ENCODE measurements at places on chromosomes 6 and 20.

- DNase-seq, result no peak
Observed at GRCh38 chr6:158481690-158482473, 78.0 kb upstream of the TMEM181 start.

DNA sequence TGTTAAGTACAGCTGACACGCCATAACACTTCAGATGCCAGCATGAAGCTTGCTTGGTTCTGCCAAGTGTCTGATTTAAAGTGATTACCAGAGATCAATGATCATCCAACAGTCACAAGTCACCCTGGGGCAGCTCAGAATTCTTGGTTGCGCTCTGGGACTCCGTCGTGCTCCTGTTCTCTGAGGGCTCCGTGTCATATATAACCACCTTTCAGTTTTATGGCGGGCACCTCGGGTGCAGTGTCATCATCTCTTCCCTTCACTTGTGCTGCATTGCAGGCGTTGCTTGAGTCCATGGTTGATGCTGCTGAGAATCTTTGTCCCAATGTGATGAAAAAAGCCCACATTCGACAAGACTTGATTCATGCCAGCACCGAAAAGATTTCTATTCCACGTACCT is 101.4 kb upstream of the SCGN start:
- no peak for DNase-seq

DNA sequence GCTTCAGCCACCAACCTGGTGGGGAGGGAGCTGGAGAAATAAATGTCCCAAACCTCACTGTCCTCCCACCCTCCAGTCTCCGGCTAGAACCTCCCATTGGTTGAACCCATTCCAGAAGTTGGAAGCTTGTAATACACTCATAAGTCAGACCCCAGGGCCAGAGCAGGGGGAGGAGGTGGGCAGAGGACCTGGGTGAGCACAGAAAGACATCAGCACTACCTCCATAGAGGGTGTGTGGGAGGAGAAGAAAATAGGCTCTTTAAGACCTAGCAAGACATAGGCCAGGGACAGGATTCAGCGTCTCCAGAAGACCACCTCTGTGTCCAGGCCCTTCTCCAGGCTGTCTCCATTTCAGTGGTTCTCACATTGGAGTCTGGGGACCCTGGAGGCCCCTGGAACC is 73.3 kb upstream of the TOP1 start:
- DNase-seq, result no peak

GRCh38 chr20:49713753-49714712 is at the start of gene B4GALT5:
Gene B4GALT5, minus strand, starts transcription at chr20:49713878. Its CDS starts 188 bp downstream, at chr20:49713690.
- DNase-seq, result peak; percentile 88

GRCh38 chr6:101417900-101418299 is 24.4 kb downstream of the GRIK2 start:
- DNase-seq, result no peak

GRCh38 chr6:125273965-125274364 is 27.8 kb downstream of the HDDC2 start:
- DNase-seq, result no peak

GRCh38 chr6:169986171-169986847 is 234.9 kb downstream of the ERMARD start:
- no peak for DNase-seq

- DNase-seq, result no peak
Observed at GRCh38 chr6:34538581-34538980, 17.5 kb downstream of the SPDEF start.

DNA sequence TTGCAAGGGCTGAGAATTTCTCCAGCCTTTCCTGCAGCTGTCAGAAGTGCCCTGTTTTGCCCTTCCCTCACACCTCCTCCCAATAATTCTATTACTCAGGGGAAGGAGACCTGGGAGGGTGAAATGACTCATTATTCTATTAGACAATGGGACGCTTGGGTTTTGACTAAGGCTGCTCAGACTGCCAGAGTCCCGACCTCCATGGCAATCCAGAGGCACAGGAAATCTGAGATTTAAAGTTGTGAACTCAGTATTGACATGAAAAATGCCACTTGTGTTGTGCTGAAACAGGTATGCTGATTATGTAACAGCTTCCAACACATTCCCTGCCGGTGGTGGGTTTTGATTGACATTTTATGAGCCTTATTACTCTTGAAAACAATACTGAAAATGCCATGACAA is 625.9 kb upstream of the FLRT3 start:
- DNase-seq, result no peak

DNA sequence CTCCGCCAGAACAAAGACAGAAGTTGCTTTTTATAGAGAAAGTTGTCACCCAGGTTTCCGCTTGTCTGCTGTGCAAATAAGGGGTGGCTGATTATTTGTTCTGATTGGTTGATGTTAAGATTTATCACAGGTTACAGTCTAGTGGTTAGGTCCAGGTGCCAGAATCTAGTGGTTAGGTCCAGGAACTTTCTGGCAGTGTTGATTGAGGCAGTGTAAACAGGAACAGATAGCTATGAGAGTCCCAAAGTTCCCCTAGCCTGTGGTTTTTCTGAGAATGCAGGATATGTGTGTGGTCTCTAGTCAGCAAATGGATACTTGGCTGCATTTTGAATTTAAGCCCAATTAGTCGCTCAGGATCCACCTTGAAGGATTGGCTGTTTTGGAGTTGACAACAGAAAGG is 148.0 kb downstream of the TMEM200A start:
- peak; percentile 82 for DNase-seq

- DNase-seq, result peak; percentile 10
Observed at GRCh38 chr6:1856381-1856780, 246.7 kb downstream of the FOXC1 start.

- no peak for DNase-seq
Observed at GRCh38 chr6:116016846-116017545, 43.7 kb downstream of the FRK start.

- no peak for DNase-seq
Observed at GRCh38 chr20:43923322-43923721, 8.7 kb downstream of the TOX2 start.

DNA sequence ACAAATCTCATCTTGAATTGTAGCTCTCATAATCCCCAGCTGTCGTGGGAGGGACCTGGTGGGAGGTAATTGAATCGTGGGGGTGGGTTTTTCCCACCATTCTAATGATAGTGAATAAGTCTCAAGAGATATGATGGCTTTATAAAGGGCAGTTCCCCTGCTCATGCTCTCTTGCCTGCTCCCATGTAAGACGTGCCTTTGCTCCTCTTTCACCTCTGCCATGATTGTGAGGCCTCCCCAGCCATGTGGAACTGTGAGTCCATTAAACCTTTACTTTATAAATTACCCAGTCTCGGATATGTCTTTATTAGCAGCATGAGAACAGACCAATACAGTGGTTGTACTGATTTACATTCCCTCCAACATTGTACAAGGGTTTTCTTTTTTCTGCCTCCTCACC is 69.7 kb downstream of the SUN5 start:
- DNase-seq, result no peak

- no peak for DNase-seq
Observed at GRCh38 chr6:66623050-66623449, 916.0 kb upstream of the EYS start.

DNA sequence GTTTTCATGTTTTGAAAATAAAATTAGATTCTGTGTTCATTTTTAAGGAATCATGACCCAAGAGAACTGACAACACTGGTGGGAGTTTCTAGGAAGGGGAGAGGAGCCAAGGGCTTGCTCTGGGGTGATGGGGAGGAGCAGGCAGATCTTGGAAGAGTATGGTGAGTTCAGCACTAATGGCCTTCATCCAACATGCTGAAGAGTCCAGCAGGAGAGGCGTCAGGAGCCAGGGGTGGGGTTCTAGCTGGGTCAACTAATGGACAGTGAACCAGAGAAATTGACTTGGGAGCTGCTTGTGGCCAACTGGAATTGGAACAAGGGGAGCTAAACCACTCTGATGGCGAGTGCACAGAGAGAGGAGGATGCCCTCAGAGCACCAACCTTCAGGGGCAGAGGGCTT is 107.1 kb downstream of the MRPL14 start:
- DNase-seq, result no peak

DNA sequence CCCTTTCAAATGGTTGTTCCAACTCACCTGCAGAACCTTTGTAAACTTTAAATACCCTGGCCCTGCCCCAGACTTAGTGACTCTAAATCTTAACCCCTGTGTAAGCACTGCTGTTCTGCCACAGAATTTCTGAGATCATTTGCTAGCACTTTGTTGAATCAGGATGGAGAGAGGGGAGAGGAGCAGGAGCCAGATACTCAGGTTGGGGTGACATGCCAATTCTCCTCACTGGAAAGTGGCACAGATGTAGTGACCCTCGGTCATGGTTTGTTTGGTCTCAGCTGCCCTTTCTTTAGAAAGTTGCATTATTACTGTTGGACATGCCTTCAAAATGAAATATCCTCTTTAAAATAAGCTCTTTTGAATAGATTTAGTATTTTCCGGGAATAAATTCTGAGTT is 168.0 kb downstream of the ZFAND3 start:
- DNase-seq, result no peak

DNA sequence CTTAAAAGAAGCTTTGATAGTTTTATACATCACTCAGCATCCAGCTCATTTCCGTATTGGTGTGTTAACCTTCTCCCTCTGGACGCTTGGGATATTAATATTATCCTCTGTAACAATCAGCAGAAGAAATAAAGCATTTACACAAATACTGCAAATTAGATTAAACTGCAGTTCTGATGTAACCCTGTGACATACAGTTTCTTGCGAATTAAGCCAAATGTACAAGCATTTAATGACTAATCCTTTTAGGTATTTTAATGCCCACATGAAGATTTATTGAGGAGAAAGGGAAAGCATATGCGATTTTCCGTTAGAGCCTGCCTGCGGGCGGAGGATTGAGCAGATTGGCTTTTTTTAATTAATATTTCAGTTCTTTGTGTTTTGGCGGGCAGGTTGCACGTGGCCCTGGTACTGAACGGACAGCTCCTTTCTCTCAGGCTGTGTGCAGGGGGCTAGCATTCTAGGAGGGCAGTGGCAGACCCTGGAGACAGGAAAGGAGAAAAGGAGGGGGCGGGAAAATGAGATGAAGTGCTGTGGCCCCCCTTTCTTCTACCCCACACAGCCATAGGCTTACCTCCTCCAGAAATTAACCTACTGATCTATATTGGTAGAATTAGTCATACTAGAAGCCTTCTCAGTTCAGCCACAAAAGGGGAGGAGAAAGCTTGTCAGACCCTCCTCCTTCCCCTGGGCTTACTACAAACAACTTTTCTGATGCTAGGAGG is 14.1 kb upstream of the TFAP2D start:
- DNase-seq, result no peak

DNA sequence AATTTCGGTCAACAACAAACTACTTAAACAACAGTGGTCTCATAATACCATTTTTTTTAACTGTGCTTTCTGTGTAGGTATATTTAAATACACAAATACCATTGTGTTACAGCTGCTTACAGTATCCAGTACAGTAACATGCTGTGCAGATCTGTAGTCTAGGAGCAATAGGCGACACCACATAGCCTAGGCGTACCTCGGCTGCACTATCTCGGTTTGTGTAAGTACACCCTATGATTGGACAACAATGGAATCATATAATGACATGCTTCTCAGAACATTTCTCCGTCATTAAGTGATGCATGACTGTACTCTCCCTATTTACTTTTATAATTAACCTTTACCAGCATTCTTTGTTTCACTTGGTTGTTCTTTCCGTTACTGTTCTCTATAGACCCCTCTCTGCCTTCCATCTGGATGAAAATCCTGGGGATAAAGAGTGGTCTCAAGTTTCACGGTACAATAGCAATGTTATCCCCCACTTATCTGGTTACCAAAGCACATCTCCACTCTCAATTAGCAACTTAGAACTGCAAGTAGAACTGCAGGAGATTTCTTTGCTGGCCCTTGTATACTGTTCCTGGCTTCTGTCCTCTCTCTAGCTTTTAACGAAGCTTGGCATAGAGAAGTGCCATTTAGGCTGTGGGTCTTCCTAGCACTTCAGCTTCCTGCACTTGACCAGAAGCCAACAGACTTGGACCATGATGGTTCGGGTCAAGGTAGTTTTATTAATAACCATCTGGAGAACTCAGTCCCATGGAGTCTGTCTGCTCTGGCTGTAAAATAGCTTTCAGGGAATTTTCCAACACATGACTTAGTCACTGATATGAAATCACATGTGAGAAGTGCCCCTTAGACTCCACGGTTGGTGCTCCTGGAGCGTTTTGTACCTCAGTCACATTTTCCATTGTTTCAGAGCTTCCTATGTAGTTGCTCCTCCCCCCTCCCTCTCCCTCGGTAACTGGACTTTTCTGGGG is 80.4 kb upstream of the POPDC3 start:
- no peak for DNase-seq

DNA sequence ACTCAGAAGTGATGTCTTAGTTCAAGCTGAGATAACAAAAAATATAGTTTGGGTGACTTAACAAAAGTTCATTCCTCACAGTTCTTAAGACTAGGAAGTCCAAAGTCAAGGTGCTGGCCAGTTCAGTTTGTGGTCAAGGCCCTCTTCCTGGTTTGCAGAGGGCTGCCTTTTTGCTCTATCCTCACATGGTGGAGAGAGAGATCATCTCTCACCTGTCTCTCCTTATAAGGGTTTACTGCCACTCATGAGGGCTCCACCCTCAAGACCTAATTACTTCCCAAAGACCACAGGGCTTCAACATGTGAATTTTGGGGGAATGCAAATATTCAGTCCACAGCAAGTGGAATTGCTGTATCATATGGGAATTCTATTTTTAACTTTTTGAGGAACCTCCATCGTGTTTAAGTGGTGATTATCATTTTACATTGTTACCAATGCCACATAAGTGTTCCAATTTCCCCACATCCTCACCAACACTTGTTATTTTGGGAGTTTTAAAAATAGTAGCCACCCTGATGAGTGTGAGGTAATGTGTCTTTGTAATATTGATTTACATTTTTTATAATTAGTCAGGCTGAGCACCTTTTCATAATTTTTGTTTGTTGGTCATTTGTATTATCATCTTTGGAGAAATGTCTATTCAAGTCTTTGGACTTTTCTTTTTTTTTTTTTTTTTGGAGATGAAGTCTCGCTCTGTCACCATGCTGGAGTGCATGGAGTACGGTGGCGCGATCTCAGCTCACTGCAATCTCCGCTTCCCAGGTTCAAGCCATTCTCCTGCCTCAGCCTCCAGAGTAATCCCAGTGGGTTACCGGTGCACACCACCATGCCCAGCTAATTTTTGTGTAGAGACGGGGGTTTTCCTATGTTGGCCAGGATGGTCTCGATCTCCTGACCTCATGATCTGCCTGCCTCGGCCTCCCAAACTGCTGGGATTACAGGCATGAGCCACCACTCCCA is 112.2 kb downstream of the SESN1 start:
- no peak for DNase-seq

DNA sequence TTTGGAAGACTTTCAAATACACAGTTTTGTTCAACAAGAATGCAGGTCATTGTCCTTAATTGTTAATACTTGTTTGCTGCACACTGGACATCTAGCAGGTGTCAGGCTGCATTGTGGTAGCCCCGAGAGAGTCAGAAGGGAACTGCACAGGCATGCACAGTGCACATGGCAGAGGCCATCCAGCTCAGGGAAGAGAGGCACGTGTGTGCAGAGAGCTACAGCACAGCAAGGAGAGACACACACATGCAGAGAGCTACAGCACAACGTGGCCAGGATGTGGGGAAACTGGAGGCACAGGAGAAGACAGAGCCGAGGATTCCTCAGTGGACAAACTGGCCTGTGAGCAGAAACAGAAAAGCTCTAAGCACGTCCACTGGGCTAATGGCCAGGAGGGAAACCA is 272.0 kb downstream of the SMOC2 start:
- DNase-seq, result no peak

GRCh38 chr6:112087916-112088315 is 525 bp downstream of the FAM229B start:
- peak; percentile 21 for DNase-seq
